CD4-positive, alpha-beta T cell (primary cell): ENCODE measurements at places on chromosomes 7 and 10. TPM values are rescaled to one million over a fixed set of nuclear protein-coding genes. Genes with fewer than 3 reads are reported as not detected.

CLCN1 gene
- total RNA-seq, result not detected

ADARB2 gene
- not detected for total RNA-seq

SSC4D gene
- total RNA-seq, result not detected

TACR2 gene
- total RNA-seq, result not detected

CDC14C gene
- not detected for total RNA-seq

ANXA7 gene
- total RNA-seq, result 79.6 TPM

MGAM2 gene
- total RNA-seq, result not detected

C10orf53 gene
- not detected for total RNA-seq

SHH gene
- not detected for total RNA-seq

VPS50 gene
- total RNA-seq, result 17.3 TPM

SAMD9L gene
- 7.9 TPM for total RNA-seq

NCF1 gene
- 4.5 TPM for total RNA-seq

SPAG6 gene
- not detected for total RNA-seq

ANKRD61 gene
- total RNA-seq, result not detected

CXCL12 gene
- total RNA-seq, result not detected

OR2A1 gene
- total RNA-seq, result 0.19 TPM

PRSS58 gene
- total RNA-seq, result not detected

GNG11 gene
- total RNA-seq, result not detected

PLAC9 gene
- total RNA-seq, result not detected

FGF8 gene
- total RNA-seq, result not detected

PIP gene
- total RNA-seq, result not detected

SPDYE11 gene
- not detected for total RNA-seq

SYNPO2L gene
- total RNA-seq, result not detected

MMD2 gene
- not detected for total RNA-seq

NPTX2 gene
- total RNA-seq, result not detected

MICU1 gene
- 12.1 TPM for total RNA-seq

GNGT1 gene
- not detected for total RNA-seq

AGAP4 gene
- total RNA-seq, result 23.9 TPM

PDE6C gene
- total RNA-seq, result not detected

CISD1 gene
- total RNA-seq, result 1.5 TPM

SOSTDC1 gene
- total RNA-seq, result not detected

LDB3 gene
- 0.05 TPM for total RNA-seq

CCL24 gene
- not detected for total RNA-seq

NEBL gene
- total RNA-seq, result 0.17 TPM

FAM25A gene
- total RNA-seq, result not detected

MLXIPL gene
- total RNA-seq, result not detected

RSU1 gene
- total RNA-seq, result 28.8 TPM

C7orf57 gene
- 0.56 TPM for total RNA-seq

HGF gene
- total RNA-seq, result not detected

SDK1 gene
- total RNA-seq, result 1.1 TPM

EBLN1 gene
- not detected for total RNA-seq

THSD7A gene
- not detected for total RNA-seq

POLR1F gene
- 31.7 TPM for total RNA-seq
